Inflammatory macrophage treated with lipopolysaccharide for 4 hours (primary cell): ENCODE measurements at places on chromosomes 11 and 22.

GRCh38 chr22:17633217-17633997 lies 4.9 kb upstream of the ATP6V1E1 start:
- no peak for DNase-seq

GRCh38 chr11:117444711-117445658 lies 117.3 kb downstream of the CEP164 start:
- no peak for DNase-seq

GRCh38 chr11:33620423-33621171 lies 80.0 kb downstream of the C11orf91 start:
- no peak for DNase-seq

- no peak for DNase-seq
Measured at GRCh38 chr22:29838599-29838956, 504 bp upstream of the ASCC2 start.

DNA sequence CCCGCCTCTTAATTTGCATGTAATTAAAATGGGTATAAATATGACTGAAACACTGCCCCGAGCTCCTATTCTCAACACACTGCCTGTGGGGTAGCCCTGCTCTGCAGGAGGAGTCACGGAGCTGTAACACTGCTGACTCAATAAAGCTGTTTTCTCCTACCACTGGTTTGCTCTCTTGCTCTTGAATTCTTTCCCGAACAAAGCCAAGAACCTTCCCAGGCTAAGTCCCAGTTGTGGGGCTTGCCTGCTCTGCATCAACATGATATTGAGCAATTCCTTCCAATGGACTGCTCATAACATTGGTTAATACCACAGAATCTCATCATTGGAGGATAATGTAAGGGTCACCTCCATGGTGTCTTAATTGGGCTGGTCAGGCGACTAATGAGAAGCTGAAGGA lies 114.4 kb downstream of the FBXO7 start:
- no peak for DNase-seq

GRCh38 chr11:61297746-61298145 lies 2.6 kb upstream of the VWCE start:
- peak; percentile 76 for DNase-seq

DNA sequence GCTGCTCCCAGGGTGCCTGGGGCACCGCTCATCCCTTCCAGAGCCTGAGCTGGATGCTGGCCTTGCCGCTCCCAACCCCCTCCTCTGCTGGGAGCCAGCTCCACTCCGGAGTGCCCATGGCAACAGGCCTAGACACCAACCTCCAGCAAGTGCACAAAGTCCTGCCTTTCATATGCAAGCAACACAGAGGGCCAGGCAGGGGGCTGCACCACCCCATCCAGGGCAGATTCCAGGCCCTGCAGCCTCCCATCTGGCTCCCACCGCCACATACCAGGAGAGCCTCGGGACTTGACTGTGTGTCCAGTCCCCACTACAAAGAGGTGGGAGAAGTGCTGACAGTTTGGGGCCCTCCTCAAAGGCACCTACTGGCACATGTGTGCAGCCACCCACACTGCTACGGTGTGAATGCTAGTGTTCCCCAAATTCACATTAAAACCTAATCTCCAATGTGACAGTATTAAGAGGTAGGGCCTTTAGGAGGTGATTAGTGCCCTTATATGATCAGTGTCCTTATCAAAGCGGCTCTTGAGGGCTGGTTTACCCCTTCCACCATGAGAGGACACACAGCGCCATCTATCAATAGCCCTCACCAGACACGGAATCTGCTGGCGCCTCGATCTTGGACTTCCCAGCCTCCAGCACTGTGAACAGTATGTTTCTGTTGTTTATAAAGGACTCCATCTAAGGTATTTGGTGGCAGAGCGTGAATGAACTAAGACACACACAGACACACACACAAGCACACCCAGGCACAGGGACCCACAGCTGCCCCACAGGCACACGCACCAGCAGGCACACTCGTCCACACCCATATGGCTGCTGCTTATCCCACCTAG lies 16.2 kb downstream of the ARVCF start:
- no peak for DNase-seq

- no peak for DNase-seq
Measured at GRCh38 chr11:106208760-106209159, 131.3 kb downstream of the AASDHPPT start.

- DNase-seq, result peak; percentile 8
Measured at GRCh38 chr11:36817336-36817965, 219.4 kb upstream of the RAG2 start.

- no peak for DNase-seq
Measured at GRCh38 chr11:75852406-75853017, 37.5 kb downstream of the UVRAG start.

DNA sequence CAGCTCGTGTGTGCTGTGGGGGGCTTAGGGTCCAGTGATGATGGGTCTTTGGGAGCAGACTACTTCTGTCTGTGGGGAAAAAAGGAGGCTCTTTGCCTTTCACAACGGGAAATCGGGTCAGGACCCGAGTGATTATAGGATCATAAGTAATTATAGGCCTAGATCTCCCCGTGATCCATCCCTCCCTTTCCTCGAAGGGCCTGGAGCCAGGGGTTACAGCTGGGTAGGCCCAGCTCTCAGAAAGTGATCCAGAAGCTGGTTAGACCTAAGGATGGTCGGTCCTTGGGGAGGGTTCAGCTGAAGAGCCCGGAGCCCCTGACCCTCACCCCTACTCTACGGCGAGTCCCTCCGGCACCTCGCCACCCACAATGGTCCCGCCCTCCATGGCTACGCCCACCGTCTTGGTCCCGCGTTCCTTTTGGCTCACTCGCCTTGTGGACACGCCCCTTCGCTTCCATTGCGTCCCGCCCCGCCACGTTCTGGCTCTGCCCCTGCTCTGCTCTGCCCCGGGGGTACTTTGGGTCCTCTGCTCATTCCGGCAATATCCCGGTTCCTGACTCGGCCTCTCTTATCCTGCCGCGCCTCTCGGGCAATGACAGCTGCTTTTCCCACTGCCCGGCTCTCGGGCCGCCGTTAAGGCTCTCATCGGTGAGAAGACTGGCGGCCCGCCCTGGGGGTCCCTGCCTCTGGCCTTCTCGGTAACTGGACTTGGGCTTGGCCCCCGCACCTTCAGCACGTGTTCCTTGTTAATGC lies 5.0 kb downstream of the IGSF22 start:
- peak; percentile 44 for DNase-seq

- no peak for DNase-seq
Measured at GRCh38 chr22:19686946-19687345, 27.4 kb upstream of the SEPTIN5 start.

DNA sequence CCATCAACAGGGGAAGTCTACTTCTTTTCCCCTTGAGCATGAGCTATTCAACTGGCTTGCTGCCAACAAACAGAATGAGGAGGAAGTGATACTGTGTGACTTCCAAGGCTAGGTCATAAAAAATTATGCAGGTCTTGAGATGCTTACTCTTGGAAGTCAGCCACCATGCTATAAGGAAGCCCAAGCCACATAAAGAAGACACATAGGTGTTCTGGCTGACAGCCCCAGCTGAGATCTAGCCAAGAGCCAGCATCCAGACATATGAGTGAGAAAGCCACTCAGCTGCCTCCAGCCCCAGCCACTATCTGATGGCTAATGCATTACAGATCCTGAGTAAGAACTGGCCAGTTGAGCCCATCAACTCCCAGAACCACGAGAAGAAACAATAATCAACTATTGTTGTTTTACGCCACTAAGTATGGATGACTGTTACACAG lies 31.0 kb upstream of the PPP2R1B start:
- peak; percentile 96 for DNase-seq

DNA sequence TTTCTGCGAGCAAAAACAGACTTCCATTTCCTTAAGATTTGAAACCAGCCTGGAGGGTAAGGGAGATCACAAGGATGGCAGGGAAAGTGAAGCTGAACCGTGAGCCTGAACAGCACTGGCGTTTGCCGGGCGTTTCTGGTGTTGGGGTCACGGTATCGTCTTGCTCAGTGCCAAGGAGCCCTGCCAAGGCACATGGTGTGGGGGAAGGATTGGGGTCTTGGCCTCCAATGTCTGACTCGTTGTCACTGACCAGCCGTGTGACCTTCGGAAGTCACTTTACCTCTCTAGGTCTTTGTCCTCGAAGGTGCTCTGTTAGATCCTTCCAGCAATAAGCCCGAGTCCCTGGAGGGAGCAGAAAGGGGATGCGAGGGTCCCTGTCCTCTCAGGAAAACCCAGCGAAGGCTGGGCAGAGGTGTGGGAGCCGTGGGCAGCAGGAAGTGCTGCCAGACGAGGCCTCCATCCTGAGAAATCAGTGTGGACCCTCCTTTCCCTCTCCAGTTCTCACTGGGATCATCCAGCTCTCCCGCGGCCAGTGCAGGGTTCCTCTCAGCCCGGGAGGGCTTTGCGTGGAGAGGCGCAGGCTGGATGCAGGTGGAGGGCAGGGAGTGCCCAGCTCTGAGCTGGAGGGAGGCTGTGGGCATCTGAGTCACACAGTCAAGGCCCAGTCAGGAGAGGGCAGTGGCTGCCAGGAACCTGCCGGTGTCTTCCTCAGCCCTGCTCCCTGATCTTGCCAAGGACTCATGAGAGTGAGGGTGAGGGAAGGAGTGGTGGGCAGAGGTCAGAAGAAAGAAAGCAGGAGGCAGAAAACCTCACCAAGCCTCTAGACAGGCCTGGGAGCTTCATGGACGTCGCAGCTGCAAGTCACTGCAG lies 18.9 kb downstream of the TOM1 start:
- DNase-seq, result no peak

GRCh38 chr11:74966651-74967050 lies 17.6 kb downstream of the SPCS2 start:
- DNase-seq, result no peak

DNA sequence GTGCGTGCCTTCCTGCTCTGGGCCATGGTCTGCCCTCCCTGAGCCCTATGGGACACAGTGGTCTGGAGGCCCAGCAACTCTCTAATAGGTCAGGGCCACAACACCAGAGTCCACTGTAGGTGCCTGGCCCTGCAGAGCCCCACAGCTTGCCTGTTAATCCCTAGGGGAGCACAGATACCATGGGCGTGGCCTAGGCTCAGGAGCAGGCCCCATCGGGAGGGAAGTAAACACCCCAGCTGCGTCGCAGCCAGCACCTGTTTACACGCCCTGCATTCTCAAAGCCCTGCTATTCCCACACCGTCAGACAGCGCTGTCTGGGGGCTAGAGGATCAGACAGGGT lies 2.5 kb downstream of the KCTD17 start:
- no peak for DNase-seq

DNA sequence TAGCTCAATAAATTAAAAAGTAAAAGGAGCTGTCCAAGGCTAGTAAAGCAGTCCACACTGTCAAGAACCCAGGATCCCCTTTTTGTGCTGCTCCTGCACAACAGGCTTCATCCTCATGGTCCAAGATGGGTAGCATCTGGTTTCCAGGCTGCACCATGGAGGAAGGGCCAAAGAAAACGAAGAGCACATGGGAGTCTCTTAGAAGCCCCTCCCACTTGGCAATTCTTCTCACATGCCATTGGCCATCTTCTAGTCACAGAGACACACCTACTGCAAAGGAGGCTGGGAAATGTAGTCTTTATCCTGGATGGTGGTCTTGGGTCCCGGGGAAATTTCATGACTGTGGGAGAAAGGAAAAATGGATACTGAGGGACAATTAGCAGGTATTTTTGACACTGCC lies 37.8 kb downstream of the PRR5L start:
- peak; percentile 23 for DNase-seq

GRCh38 chr11:112797648-112798293 lies 163.4 kb upstream of the NCAM1 start:
- peak; percentile 30 for DNase-seq

DNA sequence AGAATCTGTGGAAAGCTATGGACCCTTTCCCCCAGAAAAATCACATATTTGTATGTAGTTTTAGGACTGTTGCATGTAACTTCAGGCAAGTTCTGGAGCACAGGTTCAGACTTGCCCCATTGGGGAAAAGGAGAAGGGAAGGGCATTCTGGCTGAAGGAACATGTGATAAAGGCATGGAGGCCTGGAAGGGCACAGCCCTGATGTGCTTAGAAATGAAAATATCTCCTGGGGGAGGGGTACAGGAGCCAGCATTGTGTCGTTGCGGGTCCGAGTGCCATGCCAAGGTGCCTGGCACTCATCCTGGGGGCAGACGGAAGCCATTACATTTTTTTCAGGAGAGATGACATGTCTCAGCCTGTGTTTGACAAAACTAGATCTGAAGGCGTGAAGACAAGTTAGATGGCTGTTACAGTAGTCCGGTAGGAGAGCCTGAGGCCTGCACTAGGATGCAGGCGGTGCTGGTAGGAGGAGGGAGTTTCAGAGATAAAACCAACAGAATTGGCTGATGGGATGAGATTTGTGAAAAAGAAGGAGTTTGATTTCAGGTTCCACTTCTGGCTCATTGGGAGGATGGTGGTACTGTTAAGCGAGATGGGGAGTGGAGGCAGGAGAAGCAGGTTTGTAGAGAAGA lies 96.9 kb downstream of the TEAD1 start:
- DNase-seq, result no peak

DNA sequence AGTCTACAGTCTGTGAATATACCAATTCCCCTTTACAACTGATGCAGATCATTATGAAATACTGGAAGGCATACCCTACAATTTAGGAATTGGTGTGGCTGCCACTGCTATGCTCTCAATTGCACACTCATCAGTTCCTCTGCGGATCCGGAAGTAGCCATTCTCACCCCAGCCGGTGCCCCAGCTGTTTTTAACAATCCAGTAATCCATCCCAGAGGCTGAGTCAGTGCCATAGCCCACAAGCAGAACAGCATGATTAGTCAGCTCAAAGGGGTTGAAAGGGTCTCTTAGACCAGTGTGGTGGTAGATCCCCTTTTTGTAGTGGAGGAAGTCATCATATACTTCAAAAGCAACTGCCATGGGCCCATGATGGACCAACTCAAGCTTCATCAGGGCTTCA lies 43.6 kb downstream of the CTSC start:
- DNase-seq, result no peak

- no peak for DNase-seq
Measured at GRCh38 chr11:65592858-65593517, 2.6 kb downstream of the KCNK7 start.

DNA sequence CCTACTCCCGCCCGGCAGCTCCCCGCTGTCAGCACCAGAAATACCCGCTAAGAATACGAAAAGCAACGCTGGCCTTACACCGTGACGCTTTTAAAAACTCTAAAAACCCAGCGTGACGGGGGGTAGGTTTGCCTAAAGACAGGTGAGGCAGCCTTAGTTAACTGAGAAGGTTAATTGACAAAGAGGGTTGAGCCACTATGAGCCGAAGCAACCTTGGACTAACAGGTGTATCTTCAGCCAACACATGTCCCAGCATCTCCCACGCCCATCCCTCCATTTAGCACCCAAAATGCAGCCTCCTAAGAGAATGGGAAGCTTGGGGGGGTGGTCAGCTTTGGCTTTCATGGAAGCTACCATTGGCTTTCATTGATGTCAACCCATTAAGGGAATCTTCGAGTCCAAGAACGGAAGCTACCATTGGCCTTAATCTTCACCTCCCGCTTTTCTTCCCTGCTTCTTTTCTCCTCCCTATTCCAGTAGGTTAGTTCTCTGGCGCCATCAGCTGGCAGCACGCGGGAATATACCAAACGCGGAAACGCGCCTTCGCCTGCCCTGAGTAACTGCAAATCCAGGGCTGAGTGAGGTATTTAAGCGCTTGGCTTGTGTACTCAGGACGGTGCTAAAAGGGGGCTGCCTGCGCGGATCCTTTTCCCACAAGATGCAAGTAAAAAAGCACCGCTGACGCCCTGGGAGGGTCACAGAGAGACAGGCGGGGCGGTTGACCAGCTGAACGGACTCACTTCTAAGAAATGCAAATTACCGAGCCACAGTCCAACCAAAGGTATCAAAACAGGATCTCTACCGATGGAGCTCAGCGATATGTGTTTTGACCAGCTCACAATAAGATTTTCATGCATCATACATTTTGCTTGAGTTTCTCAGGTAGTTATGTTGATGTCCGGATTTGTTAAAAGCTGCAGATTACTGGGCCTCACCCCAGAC lies 38.5 kb upstream of the GLYATL1 start:
- DNase-seq, result peak; percentile 68

GRCh38 chr22:46075764-46076531 lies 74.4 kb upstream of the PPARA start:
- no peak for DNase-seq
